ENCODE measurements at places on chromosomes 13 and 19.

- DNase-seq, result no peak
Measured at GRCh38 chr19:17944301-17944700, 11.5 kb downstream of the CCDC124 start.

- no peak for DNase-seq
Measured at GRCh38 chr13:49256841-49257240, 9.1 kb downstream of the CDADC1 start.

- no peak for DNase-seq
Measured at GRCh38 chr13:97506511-97506910, 72.5 kb downstream of the RAP2A start.

GRCh38 chr19:19140476-19140875, 2.2 kb upstream of the TMEM161A start:
- no peak for DNase-seq

DNA sequence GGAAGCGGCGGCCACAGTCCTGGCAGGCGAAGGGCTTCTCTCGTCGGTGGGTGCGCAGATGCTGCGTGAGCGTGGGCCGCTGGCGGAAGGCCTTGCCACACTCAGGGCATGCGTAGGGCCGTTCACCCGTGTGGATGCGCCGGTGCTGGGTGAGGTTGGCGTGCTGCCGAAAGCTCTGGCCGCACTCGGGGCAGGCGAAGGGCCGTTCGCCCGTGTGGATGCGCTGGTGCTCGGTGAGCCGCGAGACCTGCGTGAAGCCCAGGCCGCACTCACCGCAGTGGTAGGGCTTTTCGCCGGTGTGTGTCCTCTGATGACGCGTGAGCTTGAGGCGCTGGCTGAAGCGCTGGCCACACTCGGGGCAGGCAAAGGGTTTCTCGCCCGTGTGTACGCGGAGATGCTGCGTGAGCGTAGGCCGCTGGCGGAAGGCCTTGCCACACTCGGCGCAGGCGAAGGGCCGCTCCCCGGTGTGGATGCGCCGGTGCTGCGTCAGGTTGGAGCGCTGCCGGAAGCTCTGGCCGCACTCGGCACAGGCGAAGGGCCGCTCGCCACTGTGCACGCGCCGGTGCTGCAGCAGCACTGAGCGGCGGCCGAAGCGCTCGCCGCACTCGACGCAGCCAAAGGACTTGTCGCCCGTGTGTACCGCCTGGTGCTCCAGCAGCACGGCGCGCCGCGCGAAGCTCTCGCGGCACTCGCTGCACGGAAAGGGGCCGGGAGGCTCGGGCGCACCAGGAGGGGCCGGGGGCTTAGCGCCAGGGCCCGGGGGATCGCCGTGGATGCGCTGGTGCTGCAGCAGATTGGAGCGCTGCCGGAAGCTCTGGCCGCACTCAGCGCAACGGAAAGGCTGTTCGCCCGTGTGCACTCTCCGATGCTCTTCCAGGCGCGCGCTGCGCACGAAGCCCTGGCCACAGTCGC, 4.0 kb upstream of the UBE2M start:
- no peak for DNase-seq

GRCh38 chr13:93620181-93620765, 393.7 kb downstream of the GPC6 start:
- no peak for DNase-seq

GRCh38 chr13:21872795-21873194, 201.9 kb downstream of the FGF9 start:
- DNase-seq, result no peak

DNA sequence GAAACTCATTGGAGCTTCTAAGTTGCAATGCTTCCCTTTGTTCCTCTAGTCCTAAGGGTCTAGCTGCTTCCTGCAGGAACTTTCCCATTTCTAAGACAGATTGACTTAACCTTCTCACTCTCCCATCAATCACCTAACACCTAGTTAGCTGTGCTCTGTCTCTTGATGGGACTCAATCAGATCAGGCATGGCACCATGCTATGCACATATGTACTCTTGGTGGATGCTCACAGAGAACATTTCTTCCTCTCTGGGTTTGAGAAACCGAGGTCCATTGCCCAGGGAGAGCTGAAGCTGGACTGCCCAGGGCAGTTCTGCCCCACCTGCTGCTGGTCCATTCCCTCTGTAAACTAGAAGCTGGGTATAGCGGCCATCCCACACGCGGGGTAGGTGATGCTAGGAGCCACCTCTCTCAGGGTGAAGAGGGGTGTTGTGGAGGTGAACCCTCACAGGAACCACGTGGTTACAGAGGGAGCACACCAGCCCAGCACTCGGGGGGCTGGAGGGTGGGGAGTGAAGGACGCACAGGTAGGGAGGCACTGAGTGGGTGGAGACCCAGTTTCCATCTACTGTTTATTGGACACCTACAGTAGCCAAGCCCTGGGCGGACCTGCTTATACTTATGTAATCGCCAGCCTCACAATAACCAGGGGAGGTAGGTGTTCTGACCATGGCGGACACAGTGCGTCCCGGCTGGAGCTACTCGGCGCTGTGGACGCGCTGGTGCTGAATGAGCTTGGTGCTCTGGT, 3.1 kb upstream of the UBE2M start:
- no peak for DNase-seq

GRCh38 chr19:16544473-16545231, 2.4 kb upstream of the CHERP start:
- no peak for DNase-seq

DNA sequence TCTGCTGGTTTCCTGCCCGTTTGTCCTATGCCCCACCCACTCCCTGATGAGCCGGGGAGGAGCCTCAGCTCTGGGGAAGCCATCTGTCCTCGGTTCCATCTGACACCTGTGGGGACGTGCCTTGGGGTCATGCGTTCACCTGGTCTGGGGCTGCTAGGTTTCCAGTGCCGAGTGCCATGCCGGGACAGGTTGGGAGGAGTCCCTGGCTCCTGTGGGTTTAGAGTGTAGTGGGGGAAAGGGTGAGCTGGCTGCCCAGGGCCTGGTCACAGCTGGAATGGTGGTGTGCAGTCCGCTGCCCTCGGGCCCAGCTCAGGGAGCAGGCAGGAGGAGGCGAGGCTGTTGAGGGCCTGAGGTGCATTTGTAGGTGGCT, 2.5 kb downstream of the KDM4B start:
- no peak for DNase-seq

GRCh38 chr13:75910591-75910990, 274.5 kb downstream of the LMO7 start:
- DNase-seq, result no peak

GRCh38 chr13:60338754-60339153, 58.3 kb upstream of the TDRD3 start:
- DNase-seq, result no peak

DNA sequence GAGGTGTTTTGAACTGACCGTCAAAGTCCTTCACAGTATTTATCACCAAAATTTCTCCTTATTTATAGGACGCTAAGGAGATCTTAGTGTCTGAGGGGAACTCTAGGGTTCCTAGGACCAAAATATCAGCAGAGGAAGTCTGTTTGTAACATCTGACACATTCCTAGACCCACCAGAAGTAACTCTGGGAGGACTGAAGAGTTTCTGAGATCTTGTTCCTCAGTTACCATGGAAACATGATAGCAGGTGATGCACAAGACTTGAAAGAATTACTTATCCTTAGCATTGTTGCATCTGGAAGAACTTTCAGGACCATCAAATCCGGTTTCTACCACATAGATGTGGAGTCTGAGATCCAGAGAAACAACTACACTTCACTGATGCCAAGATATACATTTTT, 164.6 kb downstream of the IER2 start:
- no peak for DNase-seq

Measured in NCI-H1694 treated with DMSO at 0.1 percent for 48 hours (cell line).